PC-9 (cell line): ENCODE measurements at places on chromosomes 3 and 15. TPM values are rescaled to one million over a fixed set of nuclear protein-coding genes. Genes with fewer than 3 reads are reported as not detected.

Gene PARP14
- 31.6 and 33.3 TPM in 2 replicates for total RNA-seq

Gene CLDN16
- 0.20 and 0.46 TPM in 2 replicates for total RNA-seq

DNA sequence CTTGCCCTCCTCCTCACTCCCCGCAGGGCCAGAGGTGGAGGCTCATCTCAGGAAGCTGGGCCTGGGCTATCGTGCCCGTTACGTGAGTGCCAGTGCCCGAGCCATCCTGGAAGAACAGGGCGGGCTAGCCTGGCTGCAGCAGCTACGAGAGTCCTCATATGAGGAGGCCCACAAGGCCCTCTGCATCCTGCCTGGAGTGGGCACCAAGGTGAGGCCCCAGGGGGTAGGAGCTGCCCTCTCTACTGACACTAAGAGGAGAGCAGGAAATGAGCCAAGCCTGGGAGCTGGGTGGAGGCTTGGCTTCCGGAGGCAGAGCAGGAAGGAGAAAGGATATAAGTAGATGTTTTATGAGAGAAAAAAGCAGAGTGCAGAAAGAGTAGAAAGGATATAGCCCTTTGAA, 4.9 kb downstream of the OGG1 start:
- no peak for DNase-seq

- no peak for DNase-seq
Observed at GRCh38 chr3:102460579-102460978, 25.8 kb downstream of the ZPLD1 start.

GRCh38 chr3:72574144-72574543, 274.1 kb downstream of the SHQ1 start:
- DNase-seq, result no peak

- DNase-seq, result peak; percentile 45
Observed at GRCh38 chr3:88003115-88003755, 55.6 kb downstream of the CGGBP1 start.

DNA sequence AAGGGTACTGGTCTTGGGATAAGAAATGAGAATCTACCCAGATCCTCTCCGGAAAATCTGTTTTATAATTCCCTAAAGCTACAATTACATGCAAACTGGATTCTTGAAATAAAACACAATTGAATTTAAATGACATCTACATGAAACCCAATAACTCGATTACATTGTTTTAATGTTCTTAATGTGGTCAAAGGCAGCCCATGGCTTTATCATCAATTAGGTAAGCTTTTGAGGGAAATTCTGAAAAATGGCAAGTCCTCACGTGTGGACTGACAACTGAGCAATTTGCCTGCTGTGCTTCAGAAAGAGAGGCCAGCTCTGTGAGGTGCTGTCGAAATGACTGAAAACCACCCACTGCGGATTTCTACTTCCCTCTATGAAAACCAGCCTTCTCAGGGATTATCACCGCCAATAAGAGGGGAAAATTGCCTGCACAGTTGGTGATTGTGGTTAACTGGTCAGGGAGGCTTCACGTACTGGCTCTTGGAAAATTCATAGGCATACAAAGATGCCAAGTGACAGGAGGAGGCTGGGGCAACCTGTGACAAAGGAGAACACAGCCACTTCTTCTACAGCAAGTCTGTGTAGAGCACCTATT, 200.8 kb upstream of the SLCO3A1 start:
- DNase-seq, result no peak

DNA sequence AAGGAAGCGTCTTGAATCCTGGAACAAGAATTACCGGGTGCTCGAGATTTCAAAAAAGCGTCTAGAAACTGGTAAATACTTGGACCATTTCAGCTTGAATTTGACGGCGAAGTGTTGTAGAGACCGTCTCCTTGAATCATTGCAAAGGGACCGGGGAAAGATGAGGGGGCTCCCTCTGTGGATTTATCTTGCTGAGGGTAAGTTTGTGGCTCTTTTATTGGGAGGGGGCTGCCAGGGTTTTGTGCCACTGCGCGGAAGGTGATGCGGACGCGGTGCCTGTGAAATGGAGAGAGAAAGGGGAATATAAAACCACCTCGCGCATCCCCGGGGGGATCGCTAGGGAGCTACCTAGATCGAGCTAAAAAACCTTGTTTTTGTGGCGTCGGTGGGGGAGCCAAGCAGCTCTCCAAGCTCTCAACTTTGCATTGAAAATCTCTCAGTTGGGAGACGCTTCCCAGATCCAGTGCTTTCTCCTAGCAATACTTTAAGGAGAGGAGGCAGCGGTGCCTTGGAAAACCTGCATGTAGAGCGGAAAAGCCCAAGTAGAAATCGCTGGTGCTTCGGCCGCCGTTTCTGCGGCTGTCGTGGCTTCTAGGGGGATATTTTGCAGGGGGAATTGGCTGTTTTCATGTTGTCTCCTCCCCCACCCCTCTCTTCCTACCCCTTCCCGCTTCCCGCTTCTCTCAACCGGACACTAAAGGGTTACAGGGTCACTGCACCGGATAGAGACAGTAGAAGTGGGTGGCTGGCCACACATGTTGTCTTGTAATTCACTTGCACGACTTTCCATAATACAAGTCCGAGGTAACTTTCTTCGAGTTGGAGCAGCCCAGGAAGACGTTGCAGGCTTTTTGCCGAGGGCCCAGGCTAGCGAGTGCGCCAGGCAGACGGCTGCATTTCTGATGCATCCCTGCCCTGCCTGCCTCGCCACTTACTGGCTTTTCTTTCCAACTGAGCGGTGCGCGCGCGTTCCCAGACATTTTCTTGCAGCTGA, 187.6 kb downstream of the NLGN1 start:
- DNase-seq, result peak; percentile 17

- DNase-seq, result no peak
Observed at GRCh38 chr3:119981386-119981785, 112.9 kb downstream of the GSK3B start.

GRCh38 chr15:29635513-29636098, 186.7 kb downstream of the TJP1 start:
- no peak for DNase-seq

DNA sequence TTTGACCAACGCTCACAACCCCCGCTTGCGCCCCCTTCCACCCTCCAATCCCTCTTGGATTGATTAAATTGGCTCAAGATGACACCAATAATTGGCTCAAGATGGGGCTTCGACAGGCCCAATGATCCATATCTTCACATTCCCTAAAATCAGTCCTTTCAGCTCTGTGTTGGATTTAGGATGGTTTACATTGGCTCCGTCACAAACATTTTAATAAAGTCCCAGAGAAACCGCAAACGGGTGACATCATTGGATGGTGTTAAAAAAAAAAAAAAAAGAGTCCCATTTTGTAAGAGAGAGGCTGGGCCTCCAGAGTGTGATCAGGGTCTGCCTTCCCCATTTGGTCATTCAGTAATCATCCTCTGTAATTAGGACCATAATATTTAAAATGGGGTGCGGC, 113.4 kb upstream of the MRPS22 start:
- DNase-seq, result no peak

DNA sequence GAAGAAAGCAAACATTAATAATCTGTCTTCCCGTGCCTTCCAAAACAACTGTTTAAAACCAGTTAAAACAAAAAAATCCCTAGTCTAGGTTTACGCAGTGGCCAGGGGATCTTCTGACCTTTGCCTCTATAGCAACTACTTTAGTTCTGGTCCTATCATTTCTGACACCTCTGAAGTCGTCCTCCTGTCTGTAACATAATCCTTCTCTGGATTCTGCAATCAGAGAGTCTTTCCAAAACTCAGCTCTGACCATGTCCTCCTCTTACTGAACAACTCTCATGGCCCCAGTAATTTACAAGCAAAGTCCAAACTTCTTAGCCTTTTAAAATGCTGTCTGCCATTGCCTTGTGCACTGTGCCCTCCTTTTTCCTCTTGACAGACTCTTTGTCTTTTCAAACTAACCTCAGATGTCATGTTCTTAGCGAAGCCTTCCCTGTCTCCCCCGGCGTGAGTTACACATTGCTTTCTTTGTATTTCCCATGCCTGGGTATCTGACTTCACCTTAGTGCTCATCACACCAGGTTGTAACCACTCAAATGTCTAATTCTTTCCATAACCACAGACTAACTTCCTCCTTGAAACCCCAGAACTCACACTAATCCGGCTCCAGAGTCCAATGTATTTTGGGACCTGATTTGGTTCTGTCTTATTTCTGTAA, 105.2 kb upstream of the BNIP2 start:
- no peak for DNase-seq

DNA sequence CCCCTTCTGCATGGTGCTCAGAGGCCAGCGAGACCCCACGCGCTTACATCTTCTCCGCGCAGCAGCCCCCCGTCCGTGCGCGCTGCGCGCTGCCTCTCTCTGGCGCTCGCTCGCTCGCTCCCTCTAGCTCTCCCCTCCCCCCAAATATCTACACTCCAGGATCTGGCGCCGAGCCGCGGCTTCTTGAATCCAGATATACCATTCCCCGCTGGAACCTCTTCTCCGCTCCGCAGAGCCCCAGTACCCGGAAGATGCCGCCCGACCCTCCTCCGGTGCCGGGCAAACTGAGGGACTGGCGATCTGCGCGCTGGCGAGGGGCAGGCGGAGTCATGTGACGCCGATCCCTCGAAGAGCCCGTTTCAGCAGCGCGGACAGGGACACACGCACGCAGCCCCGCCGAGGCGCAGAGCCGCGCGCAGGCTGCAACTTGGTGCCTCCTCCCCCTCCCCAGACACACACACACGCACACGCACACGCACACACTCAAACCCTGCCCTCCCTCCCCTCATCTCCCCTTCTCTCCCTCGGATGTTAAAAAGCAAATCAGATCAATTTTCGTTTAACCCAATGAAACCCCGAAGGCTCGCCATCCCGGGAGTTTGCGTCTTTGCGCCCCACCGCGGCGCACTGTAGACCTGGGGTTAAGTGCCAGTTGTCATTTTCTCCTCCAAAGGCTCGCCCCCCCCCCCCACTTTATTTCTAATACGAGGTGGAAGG, at the start of gene RASGRF1:
Gene RASGRF1, minus strand, starts transcription at position 294 of the 717 bp plus-strand sequence. Its CDS starts 282 bp downstream, at position 12.
- no peak for DNase-seq
